ENCODE measurements at places on chromosomes 16 and 17.

- DNase-seq, result no peak
Observed at GRCh38 chr16:11402051-11402744, 56.9 kb downstream of the RMI2 start.

GRCh38 chr17:73643001-73643851 is 1.0 kb downstream of the SDK2 start:
- DNase-seq, result peak; percentile 24

- DNase-seq, result no peak
Observed at GRCh38 chr17:45976755-45977505, 22.1 kb upstream of the STH start.

GRCh38 chr16:54444851-54445458 is 158.4 kb upstream of the IRX3 start:
- DNase-seq, result no peak

GRCh38 chr17:51435171-51435552 is 174.8 kb downstream of the UTP18 start:
- DNase-seq, result no peak

DNA sequence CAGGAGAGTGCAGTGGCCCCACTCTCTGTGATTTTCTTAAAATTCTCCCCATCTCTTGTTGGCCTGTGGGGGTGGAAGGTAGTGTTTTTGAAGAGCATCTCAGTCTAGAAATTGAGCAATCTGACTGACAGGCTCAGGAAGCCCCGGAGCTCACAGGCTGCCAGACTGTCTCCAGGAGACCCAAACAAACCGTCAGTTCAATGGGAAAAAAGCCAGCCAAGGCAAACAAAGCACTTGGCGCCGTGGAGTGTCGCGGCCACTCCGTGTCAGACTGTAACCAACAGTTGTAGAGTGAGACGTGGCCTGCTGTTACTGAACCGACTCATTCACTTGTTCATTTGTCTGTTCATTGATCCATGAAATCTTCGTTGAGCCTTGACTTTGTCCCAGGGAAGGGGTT is 33.7 kb downstream of the RGS9 start:
- no peak for DNase-seq

DNA sequence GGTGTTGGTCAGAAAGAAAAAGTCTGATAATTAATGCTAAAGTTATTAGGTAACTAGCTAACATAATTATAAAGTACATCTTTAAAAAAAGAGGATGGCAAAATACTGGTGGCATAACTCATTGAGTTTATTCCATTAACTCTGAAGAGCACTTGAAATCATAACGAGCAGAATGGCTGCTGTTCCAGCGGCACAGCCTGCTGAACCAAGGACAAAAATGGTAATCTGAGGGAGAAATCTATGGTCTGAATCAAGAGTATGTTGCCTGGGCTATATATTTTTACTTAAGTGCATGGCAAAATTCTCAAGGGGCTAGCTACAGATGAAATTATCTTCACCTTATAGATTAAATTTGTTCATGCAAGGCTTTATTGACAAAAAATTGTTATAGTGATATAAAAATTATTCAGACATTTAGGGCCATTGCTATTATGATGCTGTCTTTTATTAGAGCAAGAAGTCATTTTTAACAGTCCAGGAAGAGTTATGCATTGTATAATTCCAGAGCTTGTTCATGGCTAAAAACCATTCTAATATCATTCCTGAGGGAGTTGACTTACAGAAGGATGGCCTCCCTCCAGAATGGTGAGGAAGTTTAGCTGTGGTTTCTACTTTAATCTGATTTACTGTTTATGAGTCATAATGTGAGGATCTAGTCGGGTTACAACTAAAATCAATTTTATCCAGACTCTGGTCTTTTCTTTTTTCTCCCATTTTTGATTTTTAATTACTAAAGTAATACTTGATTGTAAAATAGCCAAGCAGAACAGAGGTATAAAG is 41.4 kb upstream of the ANKFN1 start:
- no peak for DNase-seq

DNA sequence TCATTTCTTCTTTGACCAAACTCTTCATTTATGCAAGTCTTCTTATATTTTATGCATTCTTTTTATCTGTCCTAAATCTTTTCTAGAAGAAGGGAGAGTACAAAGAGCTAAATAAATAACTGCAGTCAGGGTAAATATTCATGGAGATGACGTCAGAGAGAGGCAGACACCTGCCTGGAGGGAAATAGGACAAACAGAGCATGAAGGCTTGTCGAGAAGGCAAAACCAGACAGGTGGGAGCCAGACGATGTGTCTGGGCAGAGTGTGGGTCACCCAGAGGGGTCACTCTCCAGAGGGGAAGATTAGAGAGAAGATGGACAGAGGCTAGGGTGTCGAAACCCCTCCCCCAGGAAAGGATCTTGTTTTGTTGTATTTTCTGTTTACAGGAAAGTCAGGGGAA is 78.3 kb upstream of the RPL38 start:
- DNase-seq, result no peak

Measured in stimulated activated CD4-positive, alpha-beta T cell treated with anti-CD3 and anti-CD28 coated beads, Interleukin-2, amount 100 ng/mL, for 24 hours (primary cell).